ENCODE measurements at places on chromosomes 2 and 18.

GRCh38 chr2:26649322-26649721 lies 8.2 kb upstream of the CIB4 start:
- DNase-seq, result no peak

DNA sequence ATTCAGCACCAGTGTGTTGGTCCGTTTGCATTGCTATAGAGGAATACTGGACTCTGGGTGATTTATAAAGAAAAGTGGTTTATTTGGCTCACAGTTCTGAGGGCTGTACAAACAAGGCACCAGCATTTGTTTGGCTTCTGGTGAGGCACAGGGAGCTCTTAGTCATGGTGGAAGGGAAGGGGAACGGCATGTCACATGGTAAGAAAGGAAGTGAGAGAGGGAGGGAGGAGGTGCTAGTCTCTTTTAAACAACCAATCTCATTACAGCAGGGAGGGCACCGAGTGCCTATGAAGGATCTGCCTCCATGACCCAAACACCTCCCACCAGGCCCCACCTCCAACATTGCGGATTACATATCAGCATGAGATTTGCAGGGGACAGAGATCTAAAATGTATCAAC lies 143.9 kb upstream of the DLX2 start:
- DNase-seq, result no peak

DNA sequence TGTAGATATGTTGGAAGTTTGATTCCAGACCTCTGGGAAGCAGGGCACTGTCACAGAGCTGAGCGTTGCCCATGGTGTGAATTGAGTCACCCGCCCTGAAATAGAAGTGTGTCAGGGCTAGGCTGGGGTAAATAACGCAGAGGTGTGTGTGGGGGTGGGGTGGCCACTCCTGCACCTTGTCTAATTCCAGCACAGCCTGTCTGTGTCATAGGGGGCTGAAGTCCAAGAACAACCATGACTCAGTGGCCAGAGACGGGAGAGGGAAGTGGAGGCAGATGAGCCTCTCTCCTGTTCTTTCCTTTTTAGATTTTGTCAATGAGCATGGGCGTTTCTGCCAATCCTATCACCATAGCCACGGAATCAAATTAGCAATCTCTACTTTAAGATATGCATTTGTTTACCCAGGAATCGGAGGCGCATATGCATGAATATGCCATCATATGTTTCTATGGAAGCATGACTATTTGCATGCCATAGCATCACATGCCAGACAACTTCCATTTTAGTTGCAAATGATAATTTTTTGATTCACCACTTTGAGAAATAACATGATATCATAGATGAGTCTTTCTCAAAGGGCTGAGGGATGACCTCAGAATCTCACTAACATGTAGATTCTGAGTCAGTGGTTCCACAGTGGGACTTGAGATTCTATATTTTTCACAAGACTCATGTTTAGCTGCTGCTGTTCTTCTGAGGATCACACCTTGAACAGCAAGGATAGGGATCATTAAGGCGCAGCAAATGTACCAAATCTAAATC lies 852.9 kb downstream of the DCDC2C start:
- DNase-seq, result no peak

DNA sequence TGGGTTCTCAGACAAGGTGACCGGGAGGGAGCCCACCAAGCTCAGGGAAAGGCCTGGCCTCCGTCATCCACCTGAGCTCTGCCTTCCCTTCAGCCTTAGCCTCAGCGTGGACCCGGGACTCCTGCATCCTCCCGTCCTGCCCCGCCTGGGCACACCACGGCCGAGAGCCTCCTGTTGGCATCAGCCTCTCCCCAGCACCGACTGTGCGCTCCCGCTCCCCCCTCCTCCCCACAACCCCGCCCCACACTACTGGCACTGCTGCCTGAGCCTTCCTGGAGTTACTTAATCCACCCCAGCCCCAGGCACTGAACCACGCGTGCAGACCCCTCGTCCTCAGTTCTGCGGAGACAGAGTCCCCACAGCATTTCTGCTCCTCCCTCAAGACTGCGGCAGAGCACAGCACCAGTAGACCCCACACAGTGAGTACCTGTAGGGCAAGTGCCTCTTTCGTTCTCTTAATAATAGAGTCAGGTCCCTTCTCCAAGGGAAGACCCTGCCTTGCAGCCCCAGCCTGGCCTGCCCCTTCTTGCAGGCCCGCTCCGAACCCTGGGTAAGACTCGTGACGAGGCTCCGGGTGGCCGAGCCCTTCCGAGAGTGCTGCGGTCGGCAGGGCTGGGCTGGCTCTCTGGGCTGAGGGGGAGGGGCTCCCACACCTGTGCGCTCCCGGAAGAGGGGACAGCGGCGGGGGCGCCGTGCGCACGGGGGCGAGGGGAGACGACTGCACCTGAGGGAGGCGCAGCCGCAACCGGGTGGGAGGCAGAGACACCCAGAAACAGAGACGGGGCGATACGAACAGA lies at the start of gene AMER3:
Gene AMER3 (plus strand): TSS at position 285 of the 797 bp plus-strand sequence. CDS start 6,533 bp downstream, outside the sequence.
- DNase-seq, result no peak

- DNase-seq, result no peak
Observed at GRCh38 chr18:75063196-75063595, 145.7 kb downstream of the PTGR3 start.

- peak; percentile 52 for DNase-seq
Observed at GRCh38 chr18:26383454-26384270, 157.4 kb downstream of the TAF4B start.

GRCh38 chr2:215756346-215756730 lies 257.0 kb downstream of the MREG start:
- DNase-seq, result no peak
